ENCODE measurements at places on chromosomes 3 and 15.

DNA sequence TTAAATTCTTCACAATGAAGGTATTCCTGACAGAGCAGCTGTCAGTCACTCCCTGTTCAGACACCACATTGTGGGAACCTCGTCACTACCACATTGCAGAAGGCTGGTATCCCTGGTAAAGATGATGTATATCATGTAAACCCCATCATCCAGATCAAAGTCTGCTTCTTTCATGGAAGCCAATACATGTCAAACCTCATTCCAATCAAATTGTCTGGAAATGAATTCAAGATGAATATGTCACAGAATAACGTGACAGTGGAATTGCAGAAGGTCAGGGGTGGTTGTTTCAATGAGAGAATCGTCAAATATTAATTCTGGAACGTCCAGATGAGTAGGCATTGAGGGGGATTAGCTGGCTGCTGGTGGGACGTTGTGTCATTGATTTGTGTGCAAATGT lies 4.2 kb downstream of the ZIC4 start:
- DNase-seq: no peak

DNA sequence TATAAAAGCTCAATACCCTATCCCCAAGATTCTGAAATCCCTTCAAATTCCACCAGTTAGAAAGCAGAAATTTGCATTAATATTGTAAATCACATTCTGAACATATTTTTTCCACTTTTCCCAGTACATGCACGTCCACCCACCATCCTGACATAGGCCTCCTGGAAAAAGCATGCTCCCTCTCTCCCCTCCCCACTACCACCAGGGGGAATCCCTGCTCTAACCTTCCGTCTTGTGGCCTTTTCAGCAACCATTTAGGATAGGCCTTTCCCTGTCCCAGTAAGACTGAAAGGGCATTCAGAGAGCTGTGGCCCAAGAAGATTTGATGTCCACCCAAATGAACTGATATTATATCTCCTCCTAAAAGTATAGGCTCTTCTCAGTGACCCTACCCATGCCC lies 182.1 kb downstream of the ARRDC4 start:
- no peak for DNase-seq

GRCh38 chr15:36334059-36334458 lies 245.4 kb upstream of the CDIN1 start:
- DNase-seq: no peak

GRCh38 chr3:26018889-26019288 lies 229.0 kb downstream of the OXSM start:
- no peak for DNase-seq

DNA sequence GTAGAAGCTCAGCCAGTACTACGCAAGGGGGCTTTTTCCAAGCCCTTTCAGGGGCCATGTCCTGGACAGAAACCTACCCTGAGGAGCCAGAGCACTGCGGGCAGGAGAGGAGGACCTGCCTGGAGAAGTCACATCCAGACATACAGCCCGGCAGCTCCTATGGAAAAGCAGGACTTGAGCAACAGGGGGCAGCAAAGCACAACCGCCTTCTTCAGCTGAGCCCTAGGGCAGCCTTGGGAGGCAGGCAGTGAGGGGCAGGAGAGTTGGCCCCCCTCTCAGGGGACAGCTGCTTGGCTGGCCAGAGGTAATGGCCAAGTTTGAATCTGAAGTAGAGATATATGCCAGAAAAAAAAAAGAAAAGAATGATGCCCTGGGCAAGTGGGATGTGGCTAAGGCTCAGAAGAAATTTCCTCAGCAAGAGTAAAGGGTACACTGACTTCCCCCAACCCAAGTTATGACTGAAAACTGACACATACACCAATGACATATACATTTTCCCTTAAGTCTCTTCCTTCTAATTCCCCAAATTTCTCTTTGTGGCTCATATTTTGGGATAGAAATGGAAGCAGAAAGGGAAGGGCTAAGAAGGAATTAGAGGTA lies 56.9 kb downstream of the CYP19A1 start:
- no peak for DNase-seq

- DNase-seq: no peak
Observed at GRCh38 chr15:88703533-88703932, 64.7 kb downstream of the ISG20 start.

- no peak for DNase-seq
Observed at GRCh38 chr3:71444028-71444860, 139.3 kb downstream of the FOXP1 start.

All from NCI-H1436 (cell line).